Astrocyte of the cerebellum (primary cell): ENCODE measurements at places on chromosomes 3 and 15.
A peak's percentile ranks its signal among the peaks of the same experiment; 100 is the strongest.

DNA sequence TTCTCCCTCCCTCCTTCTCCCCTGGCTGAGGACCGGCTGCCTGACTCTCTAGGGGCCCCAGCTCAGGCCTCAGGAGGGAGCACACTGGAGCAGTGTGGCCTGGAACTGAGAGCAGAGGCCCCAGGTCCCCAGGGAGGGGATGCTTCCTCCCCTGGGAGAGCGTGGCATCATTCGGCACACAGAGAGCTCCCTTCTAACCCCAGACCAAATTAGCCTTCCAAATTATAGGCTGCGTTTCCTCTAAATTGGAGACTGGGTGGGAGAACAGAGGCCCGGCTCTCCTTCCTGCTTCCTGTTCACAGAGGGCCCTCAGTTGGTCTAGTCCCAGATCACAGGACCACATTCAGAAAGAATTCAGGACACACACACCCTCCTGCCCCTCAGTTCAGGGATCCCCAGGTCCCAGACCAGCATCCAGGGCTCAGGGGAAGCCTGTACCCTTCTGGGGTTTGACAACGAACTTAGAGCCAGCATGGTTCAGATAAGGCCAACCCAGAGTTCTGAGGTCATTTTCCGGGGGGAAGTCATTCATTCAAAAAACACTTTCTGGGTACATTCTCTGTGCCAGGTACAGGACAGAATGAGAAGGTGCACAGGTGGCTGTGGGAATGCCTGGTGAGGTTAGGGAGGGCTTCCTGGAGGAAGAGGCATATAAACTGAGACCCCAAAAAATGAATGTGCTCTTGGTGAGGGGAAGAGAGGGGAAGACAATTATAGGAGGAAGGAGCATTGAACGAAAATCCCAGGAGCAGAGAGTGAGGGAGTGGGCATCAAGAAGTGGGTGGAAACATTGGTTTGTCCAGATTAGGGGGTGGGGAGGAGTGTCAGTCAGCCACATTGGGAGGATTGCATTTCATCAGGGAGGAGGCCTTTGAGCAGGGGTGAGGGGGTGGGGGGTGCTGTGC is 28.4 kb upstream of the RPL29 start:
- DNase-seq = no peak

GRCh38 chr3:32195995-32196540 is 42.4 kb upstream of the CMTM8 start:
- no peak for DNase-seq

DNA sequence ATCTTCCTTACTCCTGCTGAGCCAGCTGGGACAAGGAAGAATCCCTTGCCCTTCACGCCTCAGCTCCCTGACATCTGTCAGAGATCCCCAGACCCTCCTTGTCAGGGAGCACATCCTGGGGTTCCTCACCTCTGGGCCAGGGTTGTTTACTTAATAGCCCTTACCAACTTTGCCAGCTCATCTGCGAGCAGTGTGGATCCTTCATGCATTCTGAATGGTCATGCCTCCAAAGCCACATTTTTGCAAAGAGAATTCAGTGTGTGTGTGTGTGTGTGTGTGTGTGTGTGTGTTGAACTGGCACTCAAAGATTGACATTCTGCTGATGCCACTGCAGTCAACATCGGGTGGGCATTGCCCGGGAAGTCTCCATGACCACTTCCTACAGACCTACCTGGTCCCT is 112.6 kb downstream of the SLC49A4 start:
- DNase-seq = no peak

DNA sequence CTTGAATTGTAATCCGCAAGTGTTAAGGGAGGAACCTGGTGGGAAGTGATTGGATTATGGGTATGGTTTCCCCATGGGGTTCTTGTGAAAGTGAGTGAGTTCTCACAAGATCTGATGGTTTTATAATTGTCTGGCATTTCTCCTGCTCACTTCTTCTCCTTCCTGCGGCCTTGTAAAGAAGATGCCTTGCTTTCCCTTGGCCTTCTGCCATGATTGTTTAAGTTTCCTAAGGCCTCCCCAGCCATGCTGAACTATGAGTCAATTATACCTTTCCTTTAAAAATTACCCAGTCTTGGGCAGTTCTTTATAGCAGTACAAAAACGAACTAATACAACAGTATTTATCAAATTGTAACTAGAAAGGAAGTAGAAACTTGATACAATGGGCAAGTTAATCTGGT is 31.9 kb downstream of the IFT57 start:
- DNase-seq = no peak

GRCh38 chr3:157782236-157782635 is 279.0 kb upstream of the VEPH1 start:
- DNase-seq = no peak

DNA sequence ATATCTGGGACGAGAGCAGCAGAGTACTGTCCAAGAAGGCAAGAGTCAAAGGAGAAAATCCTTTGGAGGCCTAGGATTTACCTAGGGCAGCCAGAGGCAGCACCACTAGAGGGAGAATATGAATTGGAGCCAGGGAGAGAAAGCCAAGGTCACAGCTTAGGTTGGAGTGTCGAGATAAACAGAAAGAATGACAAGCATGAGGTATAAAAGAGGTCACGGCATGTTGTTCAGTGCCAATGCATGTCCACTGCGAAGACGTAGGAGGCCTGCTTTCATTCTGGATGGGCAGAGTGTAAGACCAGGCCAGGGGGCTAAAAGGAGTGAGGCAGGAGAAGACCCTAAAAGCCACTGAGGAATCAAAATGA is 47.2 kb downstream of the THBS1 start:
- no peak for DNase-seq

DNA sequence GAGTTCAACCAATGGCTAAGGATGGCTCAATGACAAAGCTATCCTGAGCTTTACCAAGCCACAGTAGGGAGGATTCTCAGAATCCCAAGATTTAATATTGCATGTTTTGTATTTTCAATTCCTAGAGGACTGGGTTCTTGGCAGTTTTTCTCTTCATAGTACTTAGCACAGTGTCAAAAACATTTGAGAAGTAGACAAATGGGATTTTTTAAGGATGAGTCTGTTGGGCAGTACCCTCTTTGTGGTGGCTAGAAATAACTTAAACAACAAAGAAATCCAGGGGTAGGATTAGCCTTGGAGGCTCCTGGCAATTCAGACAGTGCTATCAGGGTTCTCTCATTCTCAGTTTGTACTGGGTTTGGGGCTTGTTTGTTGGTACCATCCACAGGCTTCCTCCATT is 212.8 kb upstream of the RORA start:
- DNase-seq = no peak

DNA sequence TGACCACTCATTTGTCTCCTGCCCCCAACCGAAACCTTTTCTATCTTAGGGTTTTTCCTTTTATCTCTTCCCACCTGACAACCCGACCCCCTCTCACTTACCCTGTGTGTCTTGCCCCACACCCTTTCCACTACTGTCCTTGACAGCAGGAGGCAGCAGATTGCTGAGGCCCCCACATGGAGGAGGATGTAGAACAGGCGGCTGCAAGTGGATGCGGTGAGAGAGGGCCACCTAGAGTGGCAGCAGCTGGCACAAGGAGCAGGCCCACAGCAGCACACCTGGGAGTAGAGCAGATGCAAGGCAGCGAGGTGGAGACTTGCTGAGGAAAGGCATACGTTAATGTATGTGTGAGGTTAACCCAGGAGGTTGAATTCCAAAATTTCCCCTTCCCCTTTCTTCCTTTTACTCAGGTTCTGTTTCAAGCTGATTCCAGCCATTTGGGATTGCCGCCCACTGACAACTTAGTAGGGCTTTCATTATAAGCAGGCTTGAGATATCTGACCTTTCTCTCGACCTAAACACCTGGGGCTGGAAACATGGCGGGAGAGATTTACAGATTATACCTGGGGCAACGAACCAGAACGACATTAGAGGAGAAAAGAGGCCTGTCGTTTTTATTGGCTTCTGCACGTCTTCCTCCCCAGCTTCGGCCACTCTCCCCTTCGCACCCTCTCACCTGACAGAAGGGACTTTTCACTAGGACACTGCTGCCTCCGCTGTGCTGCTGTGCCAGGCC is 643 bp downstream of the SERINC4 start:
- no peak for DNase-seq

GRCh38 chr3:59818919-59819300 is 769.1 kb upstream of the CFAP20DC start:
- no peak for DNase-seq

DNA sequence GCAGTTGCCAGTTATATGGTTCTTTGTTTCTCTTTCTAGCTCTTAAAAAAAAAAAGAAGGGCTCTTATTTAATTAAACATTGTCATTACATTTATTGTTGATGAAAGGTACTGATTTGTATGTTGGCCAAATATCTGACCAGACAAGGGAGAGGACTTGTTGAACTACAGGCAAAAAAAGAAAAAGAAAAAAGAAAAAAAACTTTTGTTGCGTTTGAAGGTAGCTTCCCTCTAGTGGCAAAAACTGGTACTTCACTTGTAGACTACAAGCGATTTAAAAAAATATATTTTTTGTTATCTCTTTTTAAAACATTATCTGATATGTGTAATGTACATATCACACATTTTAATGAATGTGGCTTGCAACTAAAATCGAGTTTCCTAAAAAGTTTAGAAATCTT is 280.6 kb downstream of the ROBO2 start:
- DNase-seq = peak; percentile 64

DNA sequence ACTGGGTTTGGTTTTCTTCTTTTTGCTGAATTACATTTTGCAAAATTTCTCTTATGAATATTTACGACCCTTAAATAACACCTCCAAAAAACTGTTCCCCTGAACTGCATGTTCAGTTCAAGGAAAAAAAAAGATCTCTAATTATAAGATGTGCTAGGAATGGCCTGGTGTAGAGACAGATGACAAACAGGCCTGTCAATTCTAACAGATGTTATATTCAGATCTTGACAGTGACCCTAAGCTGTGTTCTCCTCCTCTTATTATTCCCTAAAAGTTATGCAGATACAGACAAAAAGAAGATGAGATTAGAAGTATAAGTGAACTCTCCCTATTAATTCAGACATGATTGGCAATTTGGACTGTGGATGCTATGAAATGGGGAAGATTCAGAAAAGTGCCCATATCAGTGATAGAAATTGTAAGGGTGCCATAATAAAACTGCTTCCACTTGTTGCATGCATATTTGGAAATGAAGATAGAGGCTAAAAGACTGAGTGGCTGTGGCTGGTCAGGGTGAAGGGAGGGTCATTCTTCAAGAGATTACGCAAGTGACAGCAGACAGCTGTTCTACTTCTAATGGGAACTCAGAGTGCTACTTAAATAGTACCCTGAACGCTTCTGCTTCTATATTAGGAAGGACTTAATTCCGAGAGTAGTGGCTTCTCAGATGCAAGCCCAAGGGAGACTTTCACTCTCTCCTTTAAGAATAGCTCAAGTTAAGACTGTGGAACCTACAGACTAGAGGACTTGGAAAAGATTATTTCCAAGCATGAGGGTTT is 75.5 kb downstream of the ADAMTS9 start:
- DNase-seq = no peak

DNA sequence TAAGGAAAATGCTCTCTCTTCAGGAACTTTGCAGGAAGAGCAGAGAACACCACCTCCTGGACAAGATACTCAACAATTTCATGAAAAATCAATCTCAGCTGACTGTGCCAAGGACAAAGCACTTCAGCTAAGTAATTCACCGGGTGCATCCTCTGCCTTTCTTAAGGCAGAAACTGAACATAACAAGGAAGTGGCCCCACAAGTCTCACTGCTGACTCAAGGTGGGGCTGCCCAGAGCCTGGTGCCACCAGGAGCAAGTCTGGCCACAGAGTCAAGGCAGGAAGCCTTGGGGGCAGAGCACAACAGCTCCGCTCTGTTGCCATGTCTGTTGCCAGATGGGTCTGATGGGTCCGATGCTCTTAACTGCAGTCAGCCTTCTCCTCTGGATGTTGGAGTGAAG is 200.5 kb downstream of the AKAP13 start:
- DNase-seq = no peak

- DNase-seq = no peak
Measured at GRCh38 chr3:159693226-159693625, 295.4 kb upstream of the IL12A start.

- DNase-seq = no peak
Measured at GRCh38 chr15:51853998-51854397, 24.5 kb downstream of the TMOD3 start.

- DNase-seq = no peak
Measured at GRCh38 chr3:58536501-58537411, at the start of gene ACOX2. ACOX2 (minus strand) TSS chr3:58537190; CDS start chr3:58535106, 2,084 bp downstream.

GRCh38 chr3:69433121-69433968 is 47.5 kb upstream of the FRMD4B start:
- DNase-seq = no peak

GRCh38 chr3:133117342-133117741 is 79.2 kb downstream of the TMEM108 start:
- no peak for DNase-seq
